IMR-90 (cell line): ENCODE measurements at places on chromosomes 11 and 22.

GRCh38 chr11:15710580-15711275 lies 596.0 kb downstream of the INSC start:
- DNase-seq: no peak

DNA sequence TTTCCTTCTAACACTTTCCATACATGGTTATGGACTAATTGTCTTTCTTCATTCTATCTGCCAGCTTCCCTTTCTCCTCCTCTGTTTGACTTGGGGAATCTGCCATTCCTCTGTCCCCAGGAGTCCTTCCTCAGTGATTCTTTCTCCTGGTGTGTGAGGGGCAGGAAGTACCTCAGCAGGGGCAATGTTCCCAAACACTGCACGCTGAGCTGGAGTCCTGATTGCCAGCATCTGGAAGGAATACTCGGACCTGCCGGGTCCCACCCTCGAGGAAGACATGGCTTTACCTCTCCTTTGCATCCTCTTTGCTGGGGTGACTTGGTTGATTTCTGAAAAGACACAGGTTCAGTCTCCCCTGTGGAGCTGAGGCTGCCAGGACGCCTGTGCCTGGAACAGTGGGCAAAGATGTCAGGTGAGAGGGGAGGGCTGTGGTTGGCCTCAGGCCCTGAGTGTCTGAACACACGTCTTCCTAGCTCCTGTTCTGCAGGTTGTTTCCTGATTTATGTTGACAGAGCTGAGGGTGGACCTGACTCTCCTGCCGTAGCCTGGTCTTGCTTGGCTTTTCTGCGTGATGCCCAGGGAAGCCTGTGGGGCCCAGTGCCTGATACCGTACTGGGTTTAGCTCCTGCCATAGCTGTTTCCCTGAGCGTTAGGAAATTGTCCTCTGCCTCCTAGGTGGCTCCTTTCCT lies 4.3 kb downstream of the COX8A start:
- DNase-seq: no peak

GRCh38 chr22:31139866-31140716 lies at the start of gene PLA2G3:
PLA2G3 (minus strand) TSS chr22:31140508; CDS start chr22:31140354, 154 bp downstream.
- peak; percentile 60 for DNase-seq

GRCh38 chr11:123429336-123429735 lies 733 bp upstream of the GRAMD1B start:
- DNase-seq: peak; percentile 86

DNA sequence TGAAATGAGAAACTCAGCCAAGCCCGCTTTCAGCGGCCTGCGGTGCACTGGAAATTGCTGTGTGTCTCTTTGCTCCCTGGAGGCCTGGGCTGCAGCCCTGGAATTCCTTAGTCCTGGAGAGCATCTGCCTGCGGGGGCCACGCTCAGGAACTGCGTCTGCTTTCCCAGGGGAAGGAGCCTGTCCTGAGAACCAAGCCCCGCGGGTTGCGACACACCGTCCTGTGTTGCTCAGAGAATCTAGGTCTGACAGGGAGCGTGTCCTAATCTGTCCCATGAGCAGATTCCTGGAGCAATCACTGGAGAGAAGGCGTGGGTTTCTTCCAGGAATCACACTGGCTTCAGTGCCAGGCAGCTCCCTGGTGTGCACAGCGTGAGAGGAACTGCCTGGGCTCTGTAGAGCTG lies 708.1 kb downstream of the BRD1 start:
- DNase-seq: no peak

- DNase-seq: no peak
Measured at GRCh38 chr11:94876222-94876621, 97.1 kb downstream of the CWC15 start.

DNA sequence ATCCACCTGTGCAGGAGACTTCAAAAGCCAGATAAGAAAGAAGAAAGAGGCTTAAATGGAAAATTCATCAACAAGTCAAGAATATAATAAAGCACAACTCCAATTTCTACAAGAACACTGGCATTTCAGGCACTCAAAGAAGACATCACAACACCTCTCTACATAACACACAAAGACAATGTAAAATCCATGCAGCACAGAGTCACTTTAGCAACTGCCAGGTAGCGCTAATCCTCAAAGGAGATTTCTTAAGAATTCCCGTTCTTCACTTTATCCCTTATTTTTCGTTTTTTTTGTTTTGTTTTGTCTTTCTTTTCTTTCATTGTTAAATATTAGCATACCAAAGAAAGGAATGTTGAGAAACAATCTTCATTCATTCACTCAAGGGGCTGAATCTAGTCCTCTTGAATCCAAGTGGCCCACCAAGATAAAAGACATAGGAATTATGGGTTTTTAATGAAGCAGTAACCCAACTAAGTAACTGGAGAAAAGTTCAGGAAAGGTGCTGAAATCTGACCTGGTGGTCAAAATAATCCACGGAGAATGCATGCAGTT lies 95.0 kb downstream of the CADM1 start:
- DNase-seq: no peak

DNA sequence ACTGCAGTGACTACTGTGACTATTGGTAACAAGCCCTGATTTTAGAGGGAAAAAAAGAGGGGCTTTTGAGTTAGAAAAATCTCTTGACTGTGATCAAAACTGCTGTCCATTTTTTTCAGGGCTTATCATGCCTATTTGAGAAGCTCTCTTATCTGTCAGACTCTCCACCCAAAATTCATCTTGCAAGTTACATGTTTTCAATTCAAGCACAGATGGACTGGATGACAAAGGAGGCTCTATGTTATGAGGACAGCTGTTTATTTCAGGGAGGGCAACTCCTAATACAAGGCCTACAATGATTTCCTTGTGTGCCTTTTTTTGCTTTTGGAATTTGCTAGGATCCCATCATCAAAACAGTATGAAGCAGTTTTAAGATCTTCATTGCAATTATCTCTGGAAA lies 35.2 kb upstream of the USP47 start:
- DNase-seq: no peak

- DNase-seq: peak; percentile 50
Measured at GRCh38 chr11:49995565-49995964, 13.2 kb upstream of the OR4C12 start.

- no peak for DNase-seq
Measured at GRCh38 chr22:31091106-31091975, 10.2 kb downstream of the SMTN start.

DNA sequence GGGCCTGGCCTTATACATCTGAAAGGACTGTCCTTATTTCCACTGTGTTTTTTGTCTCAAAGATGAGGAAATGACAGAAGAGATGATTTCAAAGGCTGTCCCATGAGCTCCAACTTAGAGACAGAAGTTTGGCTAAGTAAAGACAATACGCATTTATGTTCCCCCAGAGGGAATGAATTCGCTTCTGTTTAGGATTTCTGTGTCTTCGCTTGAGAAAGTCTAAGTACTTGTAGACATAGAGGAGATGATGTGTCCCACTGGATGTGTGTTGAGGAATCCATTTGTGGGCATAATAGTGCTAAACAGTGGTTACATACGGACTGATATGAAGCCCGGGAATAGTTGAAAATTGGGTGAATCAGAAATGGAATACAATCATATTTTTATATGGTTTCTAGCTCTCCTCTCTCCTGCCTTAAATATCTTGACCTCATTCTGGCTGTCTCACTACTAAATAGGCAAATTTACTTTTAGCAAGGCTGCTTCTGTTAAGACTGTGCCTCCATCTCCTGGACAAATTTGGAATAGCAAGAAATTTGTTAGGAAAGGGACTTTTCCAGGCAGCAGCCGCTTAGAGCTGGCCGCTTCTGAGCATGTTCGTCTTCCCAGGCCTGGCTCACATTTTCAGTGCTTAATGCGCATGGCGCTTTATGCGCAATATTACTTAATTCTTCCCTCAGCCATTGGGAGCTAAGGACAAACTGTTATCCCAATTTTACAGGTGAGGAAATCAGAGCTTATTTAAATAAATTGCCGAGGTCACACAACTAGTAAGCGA lies 1.9 kb upstream of the PEX26 start:
- peak; percentile 91 for DNase-seq

DNA sequence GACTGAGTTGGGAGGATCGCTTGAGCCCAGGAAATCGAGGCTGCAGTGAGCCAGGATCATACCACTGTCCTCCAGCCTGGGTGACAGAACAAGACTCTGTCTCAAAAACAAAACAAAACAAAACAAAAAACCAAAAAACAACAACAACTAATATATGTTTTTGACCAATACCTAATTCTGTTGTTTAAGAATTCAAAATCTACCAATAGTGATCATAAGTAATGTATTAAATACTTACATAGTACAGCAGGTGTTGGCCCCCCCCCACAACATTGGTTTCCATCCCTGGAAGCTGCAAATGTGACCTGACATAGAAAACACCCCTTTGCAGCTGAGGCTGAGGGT lies 74.7 kb downstream of the KCNQ1 start:
- DNase-seq: no peak

DNA sequence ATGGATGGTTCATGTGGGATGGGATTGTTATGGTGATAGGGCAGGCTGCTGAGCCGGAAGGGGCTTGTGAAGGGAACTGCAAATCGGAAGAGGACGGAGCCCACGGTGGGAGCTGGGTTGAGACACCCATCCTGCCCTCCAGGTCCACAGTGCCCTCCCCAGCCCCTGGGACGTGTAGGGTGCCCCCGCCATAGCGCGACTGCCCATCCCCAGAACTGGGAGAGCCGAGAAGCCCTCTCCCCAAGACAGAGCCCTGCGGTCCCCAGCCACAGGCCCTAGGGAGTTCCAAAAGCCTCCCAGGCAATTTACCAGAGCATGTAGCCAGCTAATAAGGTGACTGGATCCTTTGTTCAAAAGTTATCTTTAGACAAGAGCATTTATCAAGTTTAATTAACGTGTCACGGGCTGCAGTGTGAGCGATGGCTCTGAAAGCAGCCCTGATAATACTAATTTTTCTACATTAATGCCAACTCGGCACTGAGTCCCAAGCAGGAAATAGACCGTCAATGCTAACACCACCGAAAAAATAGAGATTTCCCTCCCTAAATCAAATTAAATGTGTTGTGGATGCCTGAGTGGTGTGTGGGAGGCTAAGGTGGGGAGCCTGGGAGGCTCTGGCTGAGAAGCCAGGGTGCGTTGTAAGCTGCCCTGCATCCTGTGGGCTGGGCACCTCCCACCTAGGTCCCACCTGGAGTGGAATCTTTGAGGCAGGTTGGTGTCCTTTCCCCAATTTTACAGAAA lies 76.8 kb upstream of the RTL6 start:
- DNase-seq: no peak

GRCh38 chr22:33461698-33462434 lies 403.7 kb upstream of the SYN3 start:
- no peak for DNase-seq

DNA sequence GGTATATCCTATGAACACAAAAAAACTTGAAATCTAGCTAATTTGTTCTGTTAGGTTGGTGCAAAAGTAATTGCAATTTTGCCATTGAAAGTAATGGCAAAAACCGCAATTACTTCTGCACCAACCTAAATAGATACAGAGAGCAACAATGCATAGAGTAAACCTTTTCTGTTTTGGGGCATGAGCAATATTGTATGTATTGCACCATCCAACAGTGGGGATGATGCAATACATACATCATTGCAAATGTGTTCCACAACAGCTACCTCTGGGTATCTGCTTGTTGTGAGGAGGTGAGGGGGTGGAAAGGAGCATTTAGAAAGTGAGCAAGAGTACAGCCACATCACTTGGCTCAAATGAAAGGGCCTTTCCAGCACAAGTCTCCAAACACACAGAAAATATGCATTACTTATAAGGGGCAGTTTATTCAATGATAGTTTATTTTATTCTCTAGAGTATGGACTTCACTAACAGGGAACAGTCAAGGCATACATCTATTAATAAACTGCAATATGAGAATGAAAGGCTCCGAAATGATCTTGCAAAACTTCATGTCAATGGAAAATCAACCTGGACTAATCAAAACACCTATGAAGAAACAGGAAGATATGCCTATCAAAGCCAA lies 77.3 kb downstream of the DEUP1 start:
- peak; percentile 0 for DNase-seq

DNA sequence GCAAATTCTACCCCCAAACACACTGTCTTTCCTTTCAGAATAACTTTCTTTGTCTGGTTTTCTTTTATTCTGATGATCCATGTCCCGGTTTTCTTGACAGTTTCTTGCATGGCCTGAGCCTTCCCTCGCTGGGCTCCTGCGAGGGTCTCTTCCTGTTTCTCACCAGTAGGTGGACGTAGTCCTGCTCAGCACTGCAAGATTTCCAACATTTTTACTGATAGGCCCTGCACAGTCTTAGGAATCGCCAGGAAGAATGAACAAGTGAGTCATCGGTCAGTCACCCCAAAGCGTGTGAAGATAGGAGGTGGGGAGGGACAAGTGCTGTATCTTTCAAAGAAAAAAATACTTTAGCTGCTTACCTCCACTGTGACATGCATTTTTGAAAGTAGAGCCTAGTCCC lies 16.9 kb upstream of the KIRREL3 start:
- DNase-seq: peak; percentile 93

GRCh38 chr22:44909241-44909640 lies 100.6 kb downstream of the PHF21B start:
- no peak for DNase-seq

GRCh38 chr22:37522482-37522881 lies 3.3 kb upstream of the CARD10 start:
- DNase-seq: no peak

- no peak for DNase-seq
Measured at GRCh38 chr22:44400763-44401060, 88.0 kb upstream of the SHISAL1 start.

DNA sequence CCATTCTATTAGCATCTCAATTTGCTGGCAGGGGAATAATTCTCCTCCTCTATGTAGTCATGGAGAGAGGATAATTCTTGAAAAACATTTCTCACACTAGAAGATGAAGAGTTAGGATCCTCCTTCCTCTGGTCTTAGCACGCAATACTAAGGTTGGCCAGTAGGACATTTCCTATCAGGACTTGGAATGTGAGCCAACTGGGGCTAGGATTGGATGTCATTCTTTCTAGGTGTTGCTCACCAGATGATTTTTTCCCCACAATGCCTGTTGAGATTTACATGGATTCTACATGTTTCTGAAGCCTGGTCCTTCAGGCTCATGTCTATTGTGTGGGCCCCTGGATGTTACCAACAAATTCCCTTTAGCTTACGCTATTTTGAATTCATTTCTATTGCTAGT lies 28.0 kb downstream of the SLN start:
- no peak for DNase-seq

- DNase-seq: no peak
Measured at GRCh38 chr22:39212721-39213376, 31.9 kb downstream of the PDGFB start.

GRCh38 chr11:17649696-17650095 lies 69.7 kb upstream of the MYOD1 start:
- no peak for DNase-seq

- DNase-seq: no peak
Measured at GRCh38 chr11:116312570-116313391, 460.0 kb downstream of the BUD13 start.

- peak; percentile 57 for DNase-seq
Measured at GRCh38 chr11:123475469-123475868, 45.4 kb downstream of the GRAMD1B start.

GRCh38 chr11:67435727-67436458 lies 1.6 kb downstream of the PTPRCAP start:
- DNase-seq: no peak

GRCh38 chr11:116927163-116927974 lies 89.9 kb upstream of the APOA1 start:
- no peak for DNase-seq

DNA sequence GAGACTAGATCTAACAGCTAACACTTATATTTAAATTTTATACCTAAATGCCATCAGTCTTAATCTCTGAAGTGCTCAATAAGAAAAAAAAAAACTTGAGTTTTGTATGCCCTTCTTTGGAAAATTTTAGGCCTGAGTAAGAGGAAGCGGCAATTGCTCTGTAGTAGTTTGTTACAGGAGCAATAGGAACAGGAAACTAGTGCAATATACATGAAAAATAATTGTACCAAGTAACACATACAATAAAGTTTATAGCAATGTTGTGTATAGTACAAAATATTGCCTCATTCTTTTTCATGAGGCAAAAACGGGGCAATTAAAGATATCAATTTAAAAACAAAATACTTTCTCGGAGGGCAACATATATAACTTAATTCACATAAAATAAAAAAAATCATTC lies 19.7 kb downstream of the OR5AK2 start:
- no peak for DNase-seq
